ENCODE measurements at places on chromosomes 3 and 15.

GRCh38 chr15:56767315-56767714 is 34.0 kb upstream of the ZNF280D start:
- DNase-seq, result no peak

DNA sequence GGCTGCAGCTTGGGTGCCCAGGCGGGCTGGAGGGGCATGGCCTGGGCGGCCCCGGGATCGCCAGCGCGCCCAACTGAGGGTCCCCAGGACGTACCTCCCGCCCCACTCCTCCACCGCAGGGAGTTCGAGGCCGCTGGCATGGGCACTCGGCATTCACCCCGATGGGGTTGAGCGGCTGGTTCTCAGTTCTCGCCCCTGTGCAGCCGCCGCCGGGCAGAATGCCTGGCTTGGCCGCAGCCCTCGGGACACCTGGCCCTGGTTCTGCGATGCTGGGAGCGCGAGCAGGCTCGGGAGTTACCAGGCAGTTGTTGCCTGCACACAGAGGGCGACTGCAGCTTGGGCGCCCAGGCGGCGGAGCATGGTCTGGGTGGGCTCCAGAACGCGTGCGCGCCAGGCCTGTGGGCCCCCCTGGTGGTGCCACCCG is 121.4 kb downstream of the LMLN start:
- no peak for DNase-seq

- DNase-seq, result no peak
Measured at GRCh38 chr15:29008846-29009245, 123.1 kb downstream of the APBA2 start.

DNA sequence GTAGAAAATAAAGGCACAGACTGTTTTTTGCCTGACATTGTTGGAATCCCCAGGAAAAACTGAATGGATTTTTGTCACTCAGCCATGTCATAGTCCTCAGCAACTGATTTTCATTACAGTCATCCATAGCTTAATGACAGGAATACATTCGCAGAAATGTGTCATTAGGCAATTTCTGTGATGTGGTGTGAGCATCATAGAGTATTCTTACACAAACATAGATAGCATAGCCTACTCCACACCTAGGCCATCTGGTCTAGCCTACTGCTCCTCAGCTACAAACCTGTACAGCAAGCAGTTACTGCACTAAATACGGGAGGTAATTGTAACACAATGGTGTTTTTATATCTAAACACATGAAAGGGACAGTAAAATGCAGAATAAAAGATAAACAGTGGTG is 34.4 kb upstream of the FBN1 start:
- DNase-seq, result no peak

- DNase-seq, result no peak
Measured at GRCh38 chr3:197302696-197303341, 4.4 kb upstream of the DLG1 start.

DNA sequence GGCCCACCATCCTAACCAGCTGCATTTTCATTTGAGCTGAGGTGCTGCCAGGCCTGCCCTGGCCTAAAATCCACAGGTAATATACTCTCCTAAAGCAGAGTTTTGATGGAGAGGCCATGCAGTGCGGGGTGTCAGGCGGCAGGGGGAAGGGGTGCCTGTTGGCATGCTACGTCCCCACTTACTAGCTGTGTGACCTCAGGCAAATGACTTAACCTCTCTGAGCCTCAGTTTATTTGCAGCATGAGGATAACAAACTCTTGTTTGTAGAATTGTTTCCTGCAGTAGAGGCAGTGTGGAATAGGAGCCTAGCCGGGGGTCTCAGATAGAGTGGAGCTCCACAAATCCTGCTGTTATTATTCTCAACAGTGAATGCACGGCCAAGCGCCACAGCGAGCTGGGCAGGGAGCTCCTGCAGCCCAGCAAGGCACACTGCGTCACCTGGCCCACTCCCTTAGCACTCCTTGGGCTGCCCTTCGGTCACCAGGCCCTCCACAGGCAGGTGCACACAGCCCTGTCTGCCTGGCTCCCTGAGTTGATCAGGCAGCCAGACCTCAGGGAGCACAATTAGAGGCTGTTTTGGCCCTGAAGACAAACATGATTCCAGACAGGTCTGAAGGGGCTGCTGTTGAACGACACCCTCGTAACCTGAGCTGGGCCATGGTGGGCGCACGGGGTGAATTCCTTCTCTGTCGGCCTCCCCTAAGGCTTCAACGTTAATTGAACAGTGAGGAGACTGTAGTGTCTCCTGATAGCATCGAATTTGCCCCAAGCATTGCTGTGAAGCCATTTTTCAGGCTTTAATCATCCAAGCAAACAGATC is 248.8 kb upstream of the LYSMD4 start:
- DNase-seq, result no peak

GRCh38 chr15:51776952-51777569 is 25.7 kb downstream of the TMOD2 start:
- no peak for DNase-seq
